Fibroblast of mammary gland (primary cell): ENCODE measurements at places on chromosomes 2 and 18.

GRCh38 chr2:155377266-155377680 is 678.8 kb downstream of the KCNJ3 start:
- peak; percentile 50 for DNase-seq

DNA sequence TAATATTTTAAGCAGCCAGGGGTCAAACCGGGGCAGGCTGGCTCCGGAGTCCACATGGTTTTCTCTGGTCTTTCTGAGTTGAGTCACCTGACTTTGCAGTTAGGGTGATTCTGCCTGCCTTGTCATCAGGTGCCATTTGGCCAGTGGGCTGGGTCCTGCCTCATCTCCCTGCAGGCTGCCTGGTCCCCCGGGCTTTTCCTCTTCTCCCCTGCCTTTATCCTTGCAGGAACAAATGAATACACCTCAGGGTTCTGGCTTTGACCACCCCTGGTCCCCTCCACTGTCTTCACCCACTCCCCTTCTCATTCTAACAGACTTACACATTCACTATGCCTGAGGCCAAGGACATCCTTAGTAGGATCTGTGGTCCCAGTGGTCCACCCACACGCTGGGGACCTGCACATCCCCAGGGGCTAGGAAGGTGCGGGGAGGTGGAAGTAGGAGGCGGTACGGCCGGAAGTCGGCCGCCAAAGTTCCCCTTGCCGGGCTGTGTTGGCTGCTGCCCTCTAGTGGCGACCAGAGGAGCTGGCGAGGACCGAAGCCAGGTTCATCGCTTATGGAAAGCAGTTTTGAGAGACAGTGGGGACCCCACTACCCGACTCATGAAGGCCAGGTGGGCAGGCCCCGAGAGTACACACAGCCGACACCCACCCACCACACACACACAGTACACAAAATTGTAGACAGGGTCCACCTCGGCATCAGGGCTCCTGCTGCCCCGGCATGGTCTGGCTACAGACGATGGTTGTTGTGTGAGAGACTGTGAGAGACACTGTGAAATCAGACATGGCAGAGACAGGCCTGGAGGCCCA is 6.3 kb upstream of the TEX261 start:
- peak; percentile 61 for DNase-seq

DNA sequence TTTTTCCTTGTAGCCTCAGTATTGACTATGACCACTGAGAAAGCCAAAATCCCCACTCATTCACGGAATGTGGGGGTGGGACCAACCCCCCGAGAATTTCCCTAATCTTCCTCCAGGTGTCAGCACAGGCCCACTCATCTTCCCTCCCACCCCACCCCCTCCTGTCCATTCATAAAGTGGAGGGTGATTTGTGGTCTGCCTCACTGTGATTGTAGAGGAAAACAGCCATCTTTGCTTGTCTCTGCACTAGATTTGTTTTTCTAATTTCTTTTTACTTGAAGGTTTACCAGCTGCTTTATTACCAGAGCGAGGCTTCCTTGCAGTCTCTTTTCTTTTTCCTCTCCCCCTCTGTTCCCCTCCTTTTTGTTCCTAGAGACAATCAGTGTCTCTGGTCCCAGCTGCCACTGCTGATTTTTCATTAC is 171.8 kb downstream of the ICOS start:
- peak; percentile 28 for DNase-seq

GRCh38 chr18:13235981-13236380 is 17.4 kb downstream of the LDLRAD4 start:
- no peak for DNase-seq

GRCh38 chr2:67760995-67761394 is 301.8 kb downstream of the C1D start:
- DNase-seq = no peak

DNA sequence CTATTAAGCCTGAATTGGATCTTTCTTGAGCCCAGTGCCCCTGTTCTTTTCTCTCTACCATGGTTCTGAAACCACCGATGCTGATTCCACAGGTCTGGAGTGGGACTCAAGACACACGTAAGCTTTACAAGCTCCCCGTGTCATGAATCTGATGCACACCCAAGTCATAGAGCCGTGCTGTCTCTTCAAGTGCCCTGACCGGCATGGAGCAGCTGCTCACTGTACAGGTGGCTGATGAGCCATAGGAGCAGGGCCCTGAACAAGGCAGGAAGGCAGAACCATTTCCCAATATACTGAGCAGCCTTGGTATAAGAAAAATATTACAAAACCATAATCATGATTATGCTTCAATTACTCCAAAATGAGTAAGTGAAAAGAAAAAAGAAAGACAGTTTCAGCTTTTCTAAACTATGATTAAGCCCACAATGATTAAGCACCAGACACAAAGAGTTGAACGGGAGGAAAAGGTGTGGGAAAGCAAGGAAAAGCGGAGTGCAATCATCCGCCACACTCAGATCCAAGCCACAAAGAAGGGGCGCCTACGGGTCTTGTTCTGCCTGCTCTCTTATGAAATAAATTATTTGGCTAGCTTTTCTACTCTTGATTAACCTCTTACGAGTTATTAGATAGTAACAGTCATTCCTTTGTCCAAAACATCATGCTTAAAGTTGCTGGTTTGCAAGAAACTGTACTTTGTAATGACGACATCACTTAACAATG is 41.7 kb downstream of the NOL10 start:
- peak; percentile 21 for DNase-seq

DNA sequence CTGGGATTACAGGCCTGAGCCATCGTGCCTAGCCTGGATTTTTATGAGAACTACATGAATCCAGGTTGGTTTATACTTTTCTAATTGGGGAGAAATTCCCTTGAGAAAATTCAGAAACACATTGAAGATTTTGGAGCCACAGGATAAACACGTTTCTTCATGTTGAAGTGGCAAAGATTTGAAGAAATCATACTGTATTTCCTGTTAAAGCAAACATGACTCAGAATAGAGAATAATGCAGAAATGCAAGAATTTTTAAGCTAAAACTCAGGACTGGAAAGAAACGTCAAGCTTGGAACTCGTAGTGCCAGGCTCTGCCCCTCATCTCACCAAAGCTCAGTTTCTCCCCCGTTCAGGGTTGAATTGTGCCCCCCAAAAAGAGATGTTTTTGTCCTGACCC is 32.1 kb upstream of the TAF1B start:
- no peak for DNase-seq

DNA sequence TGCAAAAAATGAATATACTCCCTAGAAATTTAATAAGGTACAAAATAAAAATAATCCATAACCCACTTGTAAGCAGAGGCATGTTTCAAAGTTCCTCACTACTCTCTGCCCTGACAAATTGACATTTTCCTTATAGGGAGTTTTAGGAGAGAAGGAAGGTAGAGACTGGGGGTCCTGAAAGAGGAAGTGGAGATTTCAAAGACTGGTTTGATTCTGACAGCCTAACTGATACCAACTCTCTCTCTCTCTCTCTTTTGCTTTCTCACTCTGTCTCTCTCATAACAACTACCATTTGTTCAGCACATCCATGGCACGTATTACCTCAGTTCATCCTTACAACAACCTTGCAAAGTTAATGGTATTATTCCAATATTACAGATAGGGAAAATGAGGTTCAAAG is 18.6 kb downstream of the FZD7 start:
- no peak for DNase-seq

GRCh38 chr2:182446087-182446486 is 19.3 kb upstream of the PDE1A start:
- no peak for DNase-seq

GRCh38 chr2:204507636-204508035 is 37.6 kb upstream of the PARD3B start:
- no peak for DNase-seq

GRCh38 chr2:47046271-47046670 is 108.8 kb downstream of the STPG4 start:
- DNase-seq = no peak

DNA sequence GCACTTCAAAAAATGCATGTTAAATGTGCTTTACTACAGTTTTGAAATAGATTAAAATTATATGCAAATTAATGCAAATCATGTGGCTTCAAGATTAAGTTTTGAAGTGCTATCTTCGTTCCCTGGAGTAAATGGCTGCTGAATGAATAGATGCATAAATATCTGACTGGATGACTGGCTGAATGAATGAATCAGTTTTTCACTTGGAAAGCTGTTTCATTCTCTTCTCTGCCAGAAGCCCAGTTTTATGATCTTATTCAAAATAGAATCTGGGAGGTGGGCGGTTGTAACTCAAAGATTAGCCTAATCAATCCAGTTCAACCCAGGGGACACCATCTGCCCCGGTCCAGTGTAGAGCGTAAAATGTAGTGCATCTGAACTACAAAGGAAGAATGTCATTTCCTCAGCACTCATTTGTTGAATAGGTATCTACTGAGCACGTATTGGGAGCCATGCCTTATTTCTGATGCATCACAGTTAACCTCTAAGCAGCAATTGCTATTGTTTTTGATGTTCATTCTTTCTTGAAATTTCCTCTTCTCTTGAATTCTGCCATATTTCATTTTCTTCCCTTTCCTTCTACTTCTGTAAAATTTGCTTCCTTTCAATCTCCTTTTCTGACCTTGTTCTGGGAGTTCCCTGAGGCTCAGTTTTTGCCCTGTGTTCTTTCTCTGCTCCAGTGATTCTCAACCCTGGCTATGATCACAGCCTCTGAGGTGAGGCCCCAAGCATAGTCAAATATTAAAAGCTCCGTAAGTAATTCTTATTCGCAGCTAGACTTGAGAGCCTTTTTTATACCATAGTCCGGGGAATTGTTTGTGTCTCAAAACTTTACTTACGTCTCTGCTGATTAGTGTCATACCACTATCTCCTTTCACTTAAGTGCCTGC is 282.7 kb downstream of the PARD3B start:
- DNase-seq = no peak

DNA sequence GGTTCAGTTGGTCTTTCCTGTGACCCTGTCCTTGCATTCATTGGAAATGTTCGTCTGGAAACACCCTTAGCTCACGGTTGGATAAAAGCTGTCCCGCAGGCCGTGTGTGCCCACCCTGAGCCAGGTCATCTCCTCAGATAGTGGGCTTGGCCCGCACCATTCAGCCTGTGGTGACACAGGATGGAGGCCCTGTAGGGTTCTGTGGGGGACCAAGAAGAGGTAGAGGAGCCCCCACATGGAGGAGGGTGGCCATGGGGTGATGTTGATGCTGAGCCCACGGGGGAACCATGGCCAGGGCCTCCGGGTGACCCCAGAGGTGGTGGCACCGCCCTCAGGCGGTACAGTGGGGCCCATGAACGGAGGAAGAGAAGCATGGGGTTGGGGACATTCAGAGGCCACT is 62.7 kb downstream of the ASAP2 start:
- DNase-seq = no peak

- DNase-seq = no peak
These were observed 42.0 kb downstream of the MYO7B start for GRCh38 chr2:127577503-127577902.

DNA sequence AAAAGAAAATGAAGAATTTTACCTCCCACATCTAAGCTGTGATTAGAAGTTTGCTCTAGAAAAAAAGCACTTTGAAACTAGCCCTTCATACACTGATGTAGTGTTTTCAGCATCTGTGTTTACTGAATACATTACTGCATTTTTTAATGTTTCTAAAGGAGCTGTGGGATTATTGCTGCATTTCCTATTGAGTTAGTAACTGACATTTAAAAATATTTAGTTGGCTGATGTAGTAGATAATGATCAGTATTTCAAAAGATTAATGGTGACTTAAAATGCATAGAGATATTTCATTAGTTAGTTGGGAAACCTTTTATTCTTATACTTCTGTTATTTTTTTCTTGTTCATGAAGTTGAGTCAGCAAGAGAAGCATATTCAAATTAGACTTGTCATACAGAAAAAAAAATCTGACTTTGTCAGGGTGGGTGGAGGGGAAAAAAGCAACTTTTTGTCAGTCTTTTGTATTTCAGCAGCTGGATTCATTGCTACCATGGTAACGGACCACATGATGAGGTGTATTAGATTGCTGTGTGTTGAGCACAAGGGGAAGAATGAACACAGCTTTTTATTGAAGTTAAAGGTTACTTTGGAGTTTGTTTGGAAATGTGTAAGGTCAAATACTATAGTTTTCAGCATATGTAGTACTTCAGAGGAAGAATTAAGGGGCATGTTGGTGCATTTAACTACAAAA is at the start of gene DTNA:
Gene DTNA, plus strand, starts transcription at position 549 of the 692 bp plus-strand sequence. CDS start 45,679 bp downstream, outside the sequence.
- peak; percentile 98 for DNase-seq

- no peak for DNase-seq
These were observed 19.8 kb downstream of the SMAD7 start for GRCh38 chr18:48930926-48931325.

DNA sequence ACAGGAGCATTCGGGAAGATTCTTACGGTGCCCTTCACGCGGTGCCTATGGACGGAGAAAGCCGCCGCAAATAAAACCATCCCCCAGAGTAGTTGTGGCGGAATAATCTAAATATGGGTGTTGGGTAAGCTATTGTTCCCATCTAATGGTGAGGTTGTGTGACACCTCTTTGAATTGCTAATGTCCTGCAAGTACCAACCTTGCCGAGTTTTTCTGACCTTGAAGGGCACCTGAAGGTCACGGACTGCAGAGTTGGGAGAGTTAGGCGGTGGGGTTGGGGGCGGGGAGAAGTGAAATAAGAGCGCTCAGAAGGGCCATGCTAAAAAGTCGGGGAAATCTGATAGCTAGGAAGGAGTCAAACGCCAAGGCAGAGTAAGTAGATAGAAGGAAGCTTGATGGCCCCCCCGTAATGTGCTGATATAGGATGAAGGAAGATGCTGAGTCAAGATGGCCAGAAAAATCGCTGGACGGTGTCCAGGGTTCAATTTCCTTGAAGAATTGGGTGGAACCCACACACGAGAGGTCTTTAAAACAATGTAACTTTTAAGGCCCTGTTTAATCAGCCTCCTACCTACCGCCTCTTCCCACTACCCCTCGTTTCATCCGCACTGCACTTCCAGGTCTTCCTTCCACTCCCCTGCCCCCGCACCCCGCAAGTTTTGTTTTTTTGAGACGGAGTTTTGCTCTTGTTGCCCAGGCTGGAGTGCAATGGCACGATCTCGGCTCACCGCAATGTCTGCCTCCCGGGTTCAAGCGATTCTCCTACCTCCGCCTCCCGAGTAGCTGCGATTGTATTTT is 600 bp downstream of the KATNAL2 start:
- DNase-seq = peak; percentile 58

DNA sequence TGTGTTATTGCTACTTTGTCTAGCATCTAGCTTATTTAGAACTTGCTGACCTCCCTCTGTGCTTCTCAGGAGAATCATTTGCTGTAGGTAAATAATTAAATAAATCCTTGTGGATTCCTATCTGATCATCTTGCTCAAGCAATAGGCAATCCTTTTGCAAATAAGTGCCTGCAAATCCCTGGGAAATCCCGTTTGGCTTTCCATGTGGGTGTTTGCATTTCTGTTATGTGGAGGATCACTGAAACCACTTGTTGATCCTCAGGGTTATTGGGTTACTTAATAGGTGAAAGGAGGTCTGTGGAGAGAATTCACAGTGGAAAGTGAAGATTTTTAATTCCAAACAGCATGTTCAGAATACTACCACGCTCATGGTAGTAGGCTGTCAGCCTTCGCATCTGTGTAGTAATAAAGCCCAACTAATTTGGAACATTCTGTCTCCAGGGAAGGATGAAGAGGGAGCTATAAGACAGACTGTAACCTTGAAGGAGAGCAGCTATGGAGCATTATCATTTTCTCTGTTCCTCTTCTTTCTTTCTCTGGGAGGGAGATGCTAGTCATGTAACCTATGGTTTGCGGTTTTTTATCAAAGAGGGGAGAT is 72.5 kb downstream of the GULP1 start:
- DNase-seq = no peak
